ENCODE measurements at places on chromosomes 1 and 21.

GRCh38 chr21:41974752-41975053 is 20.9 kb upstream of the C2CD2 start:
- no peak overlapping the region for H3K27ac ChIP-seq
- no peak for DNase-seq
- no peaks in the 10 kb centered on the region for H3K27me3 ChIP-seq
- H3K36me3 ChIP-seq = peaks cover 16% of the 10 kb centered on the region

GRCh38 chr1:109864930-109865612 is 45.6 kb upstream of the CSF1 start:
- H3K27me3 ChIP-seq = peaks cover 1% of the 10 kb centered on the region
- no peak for DNase-seq
- H3K36me3 ChIP-seq = peaks cover 12% of the 10 kb centered on the region
- no peaks in the 10 kb centered on the region for H3K4me1 ChIP-seq
- H3K4me3 ChIP-seq = no peak overlapping the region
- no peak overlapping the region for H3K27ac ChIP-seq

DNA sequence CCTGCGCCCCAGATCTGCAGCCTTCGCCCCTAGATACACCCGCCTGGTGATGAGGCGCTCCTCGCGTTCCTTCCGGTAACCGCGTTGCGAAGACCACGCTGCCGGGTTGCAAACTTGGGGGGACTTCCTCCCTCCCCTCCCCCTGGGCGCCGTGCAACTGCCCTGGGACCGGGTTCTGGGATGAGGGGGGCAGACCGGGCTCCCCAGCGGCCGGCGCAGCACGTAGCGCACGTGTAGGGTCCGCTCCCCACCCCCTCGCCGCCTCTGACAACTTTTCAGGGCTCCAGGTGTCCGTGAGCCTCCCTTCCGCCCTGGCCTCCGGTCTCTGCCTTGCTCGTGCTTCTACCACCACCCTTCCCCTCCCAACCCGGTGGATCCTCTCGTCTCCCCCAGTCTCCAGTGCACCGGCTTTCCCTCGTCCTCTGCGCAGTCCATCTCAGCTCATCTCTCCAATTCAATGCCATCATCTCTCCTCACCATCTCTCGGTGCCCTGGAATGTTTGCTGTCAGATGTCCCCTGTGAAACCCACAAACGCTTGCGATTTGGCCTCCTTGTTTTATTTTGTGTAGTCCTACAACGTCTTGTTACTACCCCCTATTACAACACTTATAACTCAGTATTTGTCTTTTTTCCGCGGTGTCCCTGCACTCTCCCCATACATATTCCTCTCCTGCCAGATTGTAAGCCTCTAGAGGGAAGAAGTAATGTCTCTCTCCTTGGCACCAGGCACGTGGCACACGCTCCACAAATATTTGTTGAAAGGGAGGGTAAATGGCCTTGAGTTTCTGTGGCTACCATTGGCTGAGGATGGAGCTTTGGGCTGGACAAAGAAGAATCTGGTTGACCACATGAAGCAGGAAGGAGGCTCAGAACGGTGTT is 782 bp downstream of the PCAT6 start:
- no peaks in the 10 kb centered on the region for H3K36me3 ChIP-seq
- peak overlapping the region; percentile 98 for H3K4me3 ChIP-seq
- peaks cover 21% of the 10 kb centered on the region for H3K4me1 ChIP-seq
- peaks cover 18% of the 10 kb centered on the region for H3K27me3 ChIP-seq

DNA sequence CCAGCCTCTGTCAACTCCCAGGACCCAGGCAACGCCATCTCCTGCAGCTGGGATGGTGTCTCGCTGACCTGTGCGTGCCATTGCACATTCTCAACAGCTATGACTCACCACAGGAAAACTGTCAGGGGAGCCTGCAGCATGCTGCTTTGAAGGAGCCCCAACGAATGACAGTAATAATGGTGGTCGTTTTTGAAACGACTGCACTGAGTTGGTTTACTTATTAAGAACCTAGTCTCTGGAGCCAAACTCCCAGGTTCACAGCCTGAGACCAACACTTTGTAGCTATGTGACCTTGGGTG is 21.6 kb downstream of the TCEA3 start:
- H3K4me3 ChIP-seq = no peak overlapping the region
- no peaks in the 10 kb centered on the region for H3K4me1 ChIP-seq
- H3K27ac ChIP-seq = no peak overlapping the region
- H3K27me3 ChIP-seq = no peaks in the 10 kb centered on the region
- no peak for DNase-seq

DNA sequence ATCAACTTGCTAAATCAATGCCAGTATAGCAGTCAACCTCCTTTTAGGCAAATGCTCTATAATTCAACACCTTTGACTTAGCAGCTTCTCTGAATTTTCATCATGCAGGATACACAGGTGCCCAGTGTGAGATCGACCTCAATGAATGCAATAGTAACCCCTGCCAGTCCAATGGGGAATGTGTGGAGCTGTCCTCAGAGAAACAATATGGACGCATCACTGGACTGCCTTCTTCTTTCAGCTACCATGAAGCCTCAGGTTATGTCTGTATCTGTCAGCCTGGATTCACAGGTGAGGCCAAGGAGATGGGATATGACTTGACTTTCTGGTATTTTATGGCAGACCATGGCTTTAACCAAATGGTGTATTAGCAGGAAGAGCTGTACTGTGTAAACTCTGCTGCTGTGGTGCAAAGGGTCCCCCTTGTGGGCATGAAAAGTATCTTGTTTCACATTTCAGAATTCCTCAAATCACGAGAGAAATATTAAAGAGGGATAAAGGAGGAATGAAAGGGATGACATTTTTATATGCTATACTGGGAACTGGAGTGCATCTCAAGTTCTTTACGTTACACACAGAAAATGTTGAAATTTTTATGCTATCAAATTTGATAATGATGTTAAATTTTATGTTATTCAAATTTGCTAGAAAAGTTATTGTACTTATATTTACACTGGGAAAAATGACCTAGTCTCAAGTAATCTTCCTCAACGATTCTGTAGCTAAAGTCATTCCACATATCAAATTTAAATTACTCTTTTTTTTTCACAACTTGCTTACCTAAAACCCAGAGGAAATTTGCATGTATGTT is 88.9 kb downstream of the CRB1 start:
- H3K27ac ChIP-seq = no peak overlapping the region
- no peaks in the 10 kb centered on the region for H3K36me3 ChIP-seq
- H3K27me3 ChIP-seq = no peaks in the 10 kb centered on the region
- H3K4me3 ChIP-seq = no peak overlapping the region
- DNase-seq = peak; percentile 33

All from glutamatergic neuron (in vitro differentiated cells).